ENCODE measurements at places on chromosomes 2 and 18.

- no peak for DNase-seq
Measured at GRCh38 chr18:23573626-23574431, 12.5 kb downstream of the NPC1 start.

DNA sequence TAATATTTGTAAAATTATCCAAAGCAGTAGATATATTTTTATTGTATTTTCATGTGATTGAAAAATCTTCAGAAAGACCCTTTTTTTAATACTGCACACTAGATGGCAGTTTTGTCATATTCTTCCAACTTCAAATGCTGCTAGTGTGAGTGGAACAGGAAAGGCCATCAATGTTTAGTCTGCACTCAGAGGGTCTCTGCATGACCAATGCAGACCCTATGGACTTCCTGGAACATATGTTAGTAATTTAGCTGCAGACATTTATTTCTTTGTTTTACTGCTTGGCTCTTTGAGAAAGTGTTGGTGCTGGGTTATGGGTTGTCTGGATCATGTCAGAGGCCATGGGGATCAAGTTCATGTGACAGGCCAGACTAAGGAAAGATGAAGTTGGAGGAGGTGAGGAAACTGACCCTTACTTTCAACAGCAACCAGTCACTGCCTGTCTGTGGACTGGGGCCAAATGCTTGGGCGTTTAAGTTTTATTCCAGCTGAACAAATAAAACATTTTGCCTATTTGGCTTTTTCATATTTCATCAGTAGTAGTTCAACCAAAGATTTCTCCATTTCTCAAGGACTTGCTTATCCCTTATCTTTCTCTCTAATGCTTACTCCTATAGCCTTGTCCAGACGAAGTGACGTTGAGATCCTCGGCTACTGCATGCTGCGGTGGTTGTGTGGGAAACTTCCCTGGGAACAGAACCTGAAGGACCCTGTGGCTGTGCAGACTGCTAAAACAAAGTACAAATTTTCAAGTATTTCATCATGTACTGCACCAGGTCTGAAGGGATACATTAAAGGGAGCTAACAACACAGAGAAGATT, 84.8 kb downstream of the VRK2 start:
- no peak for DNase-seq

GRCh38 chr2:27485496-27485895, 4.0 kb downstream of the IFT172 start:
- peak; percentile 89 for DNase-seq

GRCh38 chr2:142330458-142330857, 199.6 kb upstream of the LRP1B start:
- no peak for DNase-seq

DNA sequence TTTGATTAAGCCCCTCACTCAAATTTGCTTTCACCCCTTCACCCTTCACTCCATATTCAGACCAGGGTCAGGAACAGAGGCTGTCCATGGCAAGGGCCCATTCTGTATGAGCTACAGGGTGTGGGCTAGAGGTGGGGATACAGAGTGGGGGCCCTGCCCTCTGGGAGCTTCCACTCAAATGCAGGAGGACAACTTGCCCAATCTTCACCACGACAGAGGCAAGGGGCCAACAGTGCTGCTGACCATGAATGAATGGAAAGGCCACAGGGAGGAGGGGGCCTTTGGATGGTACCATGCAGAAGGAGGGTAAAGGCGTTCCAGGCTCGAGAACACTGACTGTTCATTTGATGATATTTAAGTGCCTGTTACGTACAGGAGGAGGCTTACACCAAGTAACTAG, 22.8 kb downstream of the ADRA2B start:
- DNase-seq = no peak

DNA sequence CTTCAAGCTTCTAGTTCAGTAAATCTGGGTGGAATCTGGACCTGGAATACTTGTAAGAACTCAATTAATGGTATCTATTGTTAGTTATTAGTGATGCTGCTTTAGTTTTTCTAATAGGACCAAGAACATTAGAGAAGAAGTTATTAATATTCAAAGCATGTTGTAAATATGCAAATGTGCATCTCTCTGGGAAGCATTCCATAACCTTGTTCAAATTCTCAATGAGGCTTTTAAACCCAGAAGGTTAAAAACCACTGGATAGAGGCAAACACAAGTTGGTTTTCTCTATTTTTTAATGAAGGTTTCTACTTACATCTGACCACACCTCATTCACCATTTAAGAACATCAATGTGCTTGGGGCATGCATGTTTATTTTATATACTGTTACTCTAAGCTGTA, 16.1 kb upstream of the ACVR1C start:
- no peak for DNase-seq

DNA sequence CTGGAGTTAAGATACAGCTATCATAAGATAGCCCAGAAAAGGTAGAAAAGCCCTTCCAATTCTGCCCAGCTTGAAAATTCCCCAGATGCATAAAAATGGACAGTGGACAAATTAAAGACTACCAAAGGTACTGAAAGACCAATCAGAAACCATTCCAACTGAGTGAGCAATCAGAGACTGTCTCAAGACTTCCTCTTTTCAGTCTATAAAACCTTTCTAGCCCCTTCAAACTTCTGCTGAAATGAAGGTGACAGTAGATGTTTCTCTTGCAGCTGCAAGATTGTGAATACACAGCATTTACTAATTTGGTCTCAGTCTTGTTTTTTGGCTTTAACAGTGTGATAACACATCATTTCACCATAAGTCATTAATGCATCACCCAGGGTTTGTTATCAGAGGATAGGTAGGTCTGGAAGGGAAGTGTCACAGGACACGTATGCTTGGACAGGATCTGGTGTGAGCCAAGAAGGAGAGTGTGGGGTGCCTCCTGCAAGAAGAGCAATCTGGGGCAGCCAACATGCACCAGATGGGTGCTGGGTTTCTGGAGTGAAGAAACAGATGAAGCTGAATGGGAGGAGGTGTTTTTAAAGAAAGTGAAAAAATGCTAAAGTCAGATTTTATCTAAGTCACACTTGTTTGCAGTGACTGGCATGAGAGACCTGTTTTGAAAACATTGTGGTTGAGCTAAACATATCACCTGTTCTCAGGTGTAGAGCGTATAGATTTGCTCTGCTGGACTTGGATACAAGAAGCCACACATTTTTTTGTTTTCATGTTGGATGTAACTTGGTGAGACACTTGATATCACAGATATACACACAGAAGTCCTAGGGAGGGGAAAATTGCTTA, 75.3 kb upstream of the DDX18 start:
- DNase-seq = no peak

DNA sequence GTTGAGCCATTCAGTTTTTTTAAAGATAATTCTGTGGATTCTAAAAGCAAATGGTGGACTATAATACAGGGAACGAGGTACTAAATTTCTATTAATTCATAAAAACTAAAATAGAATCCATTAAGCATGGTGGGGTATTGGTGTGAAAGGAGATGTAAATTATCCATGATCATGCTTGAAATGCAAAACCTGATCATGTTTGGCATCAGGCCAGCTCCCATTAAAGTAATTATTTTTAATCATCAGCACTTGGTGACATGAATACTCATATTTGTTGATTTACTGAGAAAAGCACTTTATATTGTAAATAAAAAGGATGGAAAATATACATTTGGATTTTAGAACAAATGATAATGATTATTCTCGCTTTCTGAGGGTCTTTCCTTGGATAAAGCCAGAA, 232.3 kb upstream of the MEIS1 start:
- no peak for DNase-seq

- DNase-seq = no peak
Measured at GRCh38 chr2:2719015-2719414, 387.9 kb upstream of the MYT1L start.

DNA sequence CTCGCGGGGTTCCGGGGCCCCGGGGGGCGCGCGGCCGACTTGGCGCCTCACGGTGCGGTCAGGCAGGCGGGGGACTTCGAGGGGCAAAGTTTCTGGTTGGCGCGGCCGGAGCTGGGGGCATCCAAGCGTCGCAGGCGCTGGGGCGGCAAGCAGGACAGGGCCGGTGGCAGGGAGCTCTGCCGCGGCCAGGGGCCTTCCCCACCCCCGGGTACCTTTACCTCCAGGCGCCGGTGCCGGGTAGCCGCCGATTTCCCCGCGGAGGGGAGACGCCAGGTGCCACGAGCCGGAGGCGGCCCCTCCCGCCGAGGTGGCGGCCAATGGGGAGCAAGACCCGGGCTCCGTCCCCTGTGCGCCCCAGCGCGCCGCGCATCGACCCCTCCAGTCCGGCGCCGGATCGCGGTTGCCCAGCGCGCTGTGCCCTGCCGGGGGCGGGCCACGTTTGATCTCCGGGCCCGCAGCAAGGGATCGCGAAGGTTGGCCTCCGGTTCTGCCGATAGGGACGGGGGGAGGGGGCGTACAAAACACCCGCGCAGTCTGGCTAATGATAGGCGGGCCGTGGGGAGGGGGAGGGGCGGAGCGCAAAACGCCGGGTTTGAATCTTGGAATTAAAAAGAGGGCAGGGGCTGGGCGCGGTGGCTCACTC, at the start of gene ST8SIA5:
ST8SIA5 (minus strand) TSS at position 495 of the 643 bp plus-strand sequence. CDS start 545 bp downstream, outside the sequence.
- no peak for DNase-seq

DNA sequence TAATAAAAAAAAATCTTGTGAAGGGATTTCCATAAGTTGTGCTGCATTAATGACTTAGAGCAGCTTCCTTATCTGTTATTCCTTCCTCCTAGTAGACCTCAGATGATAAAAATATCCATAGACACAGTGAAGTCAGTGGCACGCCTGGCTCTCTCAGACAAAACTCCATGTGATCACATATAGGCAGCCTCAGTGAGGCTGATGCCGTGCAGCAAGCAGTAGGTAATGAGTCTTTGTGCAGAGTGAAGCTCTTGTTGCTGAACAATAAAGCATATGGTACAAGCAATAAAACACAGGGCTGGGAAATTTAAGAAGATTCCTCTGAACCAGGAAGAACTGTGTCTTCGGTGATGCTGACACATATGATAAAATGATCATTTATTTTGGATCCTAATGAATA, 102.7 kb downstream of the CSRNP3 start:
- DNase-seq = peak; percentile 95

GRCh38 chr2:128535953-128536352, 217.3 kb upstream of the HS6ST1 start:
- no peak for DNase-seq

- no peak for DNase-seq
Measured at GRCh38 chr2:72953976-72954375, 36.7 kb downstream of the EMX1 start.

- no peak for DNase-seq
Measured at GRCh38 chr2:9803023-9803805, 40.1 kb upstream of the TAF1B start.

- DNase-seq = no peak
Measured at GRCh38 chr2:238102865-238103264, 2.7 kb downstream of the ESPNL start.

DNA sequence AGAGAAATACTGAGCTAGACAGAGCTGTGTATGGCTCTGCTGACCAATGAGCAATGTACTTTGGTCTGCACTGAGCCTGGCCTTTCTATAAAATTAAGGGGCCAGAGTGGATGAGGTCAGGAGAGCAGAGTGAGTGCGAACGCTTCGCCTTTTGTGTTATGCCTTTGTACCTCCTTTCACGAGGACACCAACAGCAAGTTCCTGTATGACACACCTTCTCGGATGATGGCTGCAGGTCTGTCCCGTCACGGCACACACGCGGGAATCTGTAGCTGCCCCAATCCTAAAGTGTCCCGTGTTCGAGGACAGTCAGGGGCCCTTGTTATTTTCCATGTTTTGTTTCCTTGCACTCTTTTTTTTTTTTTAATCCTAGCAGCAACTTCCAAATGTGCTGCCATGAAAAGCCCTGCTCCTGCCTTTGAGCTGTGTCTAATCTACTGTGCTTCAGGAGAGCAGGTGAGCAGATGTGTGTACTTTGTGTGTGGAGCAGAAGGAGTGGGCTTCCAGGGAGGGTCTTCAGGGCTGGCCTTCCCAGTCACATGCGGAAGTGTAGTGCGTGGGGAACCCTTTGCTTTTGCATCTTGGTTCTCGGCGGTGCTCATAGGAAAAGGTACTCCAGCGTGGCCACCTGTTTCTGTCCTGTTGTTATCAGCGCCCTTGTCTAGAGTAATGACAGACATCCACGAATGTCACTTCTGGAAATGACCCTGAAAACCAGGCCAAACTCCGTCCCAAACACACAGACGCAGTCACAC, 213.2 kb downstream of the NDUFA10 start:
- DNase-seq = no peak

DNA sequence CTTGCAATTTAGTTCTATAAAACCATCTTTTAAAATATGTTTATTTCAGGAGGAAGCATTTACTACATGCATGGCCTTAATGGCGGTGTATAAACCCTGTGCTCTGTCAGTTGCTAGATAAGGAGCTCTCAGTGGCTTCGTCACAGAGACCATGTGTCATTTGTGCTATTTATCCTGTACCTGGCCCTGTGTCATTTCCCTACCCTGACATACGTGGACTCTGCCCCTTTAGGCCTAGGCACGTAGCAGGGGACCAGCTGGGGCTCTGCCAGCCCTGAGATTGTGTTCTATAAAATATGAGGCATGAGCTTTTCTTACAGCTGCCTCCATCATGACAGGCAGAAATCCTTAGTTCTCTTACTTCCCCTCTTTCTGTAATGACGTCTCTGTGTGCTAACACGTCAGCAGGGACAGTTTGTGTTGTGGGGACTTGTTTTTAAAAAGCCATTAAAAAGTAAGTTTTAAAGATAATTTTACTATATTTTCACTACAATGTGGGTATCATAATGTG, 88.0 kb downstream of the ITGB1BP1 start:
- DNase-seq = no peak

DNA sequence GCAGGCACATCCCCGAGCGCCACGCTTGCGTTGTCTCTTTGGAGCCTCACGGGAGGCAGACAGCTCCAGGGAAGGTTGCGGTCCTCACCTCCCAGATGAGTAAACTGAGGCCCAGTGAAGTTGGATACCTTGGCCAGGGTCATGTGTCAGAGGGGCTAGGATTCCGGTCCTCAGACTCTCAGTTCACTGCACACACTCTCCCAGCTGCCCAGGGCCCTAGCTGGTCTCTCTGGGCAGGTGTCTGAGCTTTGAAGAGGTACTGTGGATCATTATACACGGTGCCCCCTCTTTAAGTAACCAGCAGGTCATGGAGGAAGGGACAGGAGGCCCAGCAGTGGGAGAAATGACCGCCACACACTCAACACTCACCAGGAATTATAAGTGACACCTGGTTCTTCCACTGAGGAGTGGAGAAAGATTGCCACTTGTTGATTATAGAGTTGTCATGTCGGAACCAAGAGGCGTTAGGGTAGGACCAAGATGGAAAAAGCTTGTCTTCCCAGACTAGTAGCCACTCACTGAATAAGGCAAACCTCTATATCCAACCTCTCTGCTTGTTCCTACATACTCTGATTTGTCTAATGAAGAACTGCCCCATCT, 588 bp downstream of the TMEM214 start:
- DNase-seq = no peak

DNA sequence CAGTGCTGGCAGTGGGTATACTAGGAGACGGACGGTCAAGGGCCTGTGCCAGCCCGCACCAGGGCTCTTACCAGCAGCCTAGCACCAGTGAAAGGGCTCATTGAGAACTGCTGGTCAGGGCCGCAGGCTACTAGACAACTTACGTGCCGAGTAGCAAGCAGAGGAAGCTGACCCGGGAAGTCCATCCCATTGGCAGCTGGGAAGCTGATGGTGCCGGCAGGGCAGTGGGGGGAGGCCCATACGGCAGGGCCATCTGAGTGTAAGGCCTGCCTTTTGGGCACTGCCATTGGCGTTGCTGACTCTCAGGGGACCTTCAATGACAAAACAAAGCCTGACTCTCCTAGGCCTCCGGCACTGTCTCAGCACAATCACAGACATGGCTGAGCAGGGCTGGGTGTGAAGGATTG, 20.6 kb downstream of the EFR3B start:
- no peak for DNase-seq

- DNase-seq = peak; percentile 57
Measured at GRCh38 chr2:8324164-8324856, 357.5 kb upstream of the ID2 start.
